HepG2 (cell line): ENCODE measurements at places on chromosomes 2 and 18.
A peak's percentile ranks its signal among the peaks of the same experiment; 100 is the strongest.

- DNase-seq: peak; percentile 29
Observed at GRCh38 chr18:53567929-53568574, 656.4 kb downstream of the MBD2 start.

- no peak for DNase-seq
Observed at GRCh38 chr2:56534321-56534720, 350.5 kb downstream of the CCDC85A start.

- no peak for DNase-seq
Observed at GRCh38 chr2:160175169-160176134, 24.6 kb downstream of the ITGB6 start.

DNA sequence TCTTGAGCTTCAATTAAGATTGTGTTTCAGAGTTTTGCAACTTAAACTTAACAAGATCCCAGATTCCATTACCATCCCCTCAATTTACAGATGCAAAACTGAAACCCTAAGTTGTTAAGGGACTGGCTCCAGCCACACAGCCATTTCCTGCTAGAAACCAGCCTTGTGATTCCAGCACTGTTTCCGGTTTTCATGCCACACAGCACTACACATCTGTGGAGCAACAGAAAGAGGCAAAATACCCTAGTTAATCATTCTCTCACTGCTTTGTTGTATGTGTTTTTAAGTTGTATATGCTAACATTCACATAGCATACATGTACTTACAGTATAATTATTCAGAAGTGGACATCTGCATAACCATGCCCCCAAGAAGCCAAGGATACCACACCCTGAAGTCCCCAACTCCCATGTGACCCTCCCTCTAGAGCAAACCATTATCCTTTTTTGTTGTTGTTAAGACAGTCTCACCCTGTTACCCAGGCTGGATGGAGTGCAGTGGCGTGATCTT lies 87.4 kb downstream of the MYO5B start:
- no peak for DNase-seq

DNA sequence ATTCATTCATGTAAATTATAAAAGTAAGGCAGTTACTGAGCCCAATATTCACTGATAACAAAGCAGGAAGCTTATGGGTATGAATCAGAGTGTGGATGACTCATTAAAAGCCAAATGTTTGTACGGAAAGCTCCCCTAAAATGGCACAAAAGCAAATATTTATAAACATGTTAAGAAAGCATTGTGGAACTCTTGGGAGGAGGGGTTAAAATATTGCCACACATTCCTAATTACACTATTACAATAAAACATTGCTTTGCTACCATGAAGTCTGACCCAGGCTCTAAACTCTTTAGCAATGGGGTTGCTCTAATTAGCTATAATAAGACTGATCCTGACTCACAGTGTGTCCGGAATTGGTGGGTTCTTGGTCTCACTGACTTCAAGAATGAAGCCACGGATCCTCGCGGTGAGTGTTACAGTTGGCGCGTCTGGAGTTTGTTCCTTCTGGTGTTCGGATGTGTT lies 110.9 kb downstream of the NAB1 start:
- peak; percentile 49 for DNase-seq

DNA sequence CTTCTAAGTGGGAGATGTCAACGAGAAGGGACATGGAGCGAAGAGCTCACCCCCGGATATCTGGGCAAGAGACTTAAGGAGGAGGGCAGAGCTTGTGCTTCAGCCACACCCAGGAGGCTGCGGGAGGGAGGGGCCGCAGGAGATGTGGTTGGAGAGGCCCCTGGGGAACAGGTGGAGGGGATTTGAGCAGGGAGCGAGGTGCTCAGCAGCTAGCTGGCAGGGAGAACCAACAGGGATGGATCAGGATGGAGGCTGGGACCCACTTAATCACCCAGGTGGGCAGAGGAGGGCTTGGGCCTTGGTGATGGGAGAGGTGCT lies 78.3 kb downstream of the MBP start:
- DNase-seq: no peak

GRCh38 chr18:31500051-31500688 lies 2.2 kb downstream of the DSG2 start:
- DNase-seq: no peak

- no peak for DNase-seq
Observed at GRCh38 chr2:151165105-151165684, 96.5 kb downstream of the RBM43 start.

GRCh38 chr2:11865805-11866204 lies 119.4 kb downstream of the LPIN1 start:
- DNase-seq: no peak

- DNase-seq: no peak
Observed at GRCh38 chr2:133097666-133098065, 427.7 kb upstream of the LYPD1 start.

- no peak for DNase-seq
Observed at GRCh38 chr2:189799531-189799930, 15.3 kb downstream of the PMS1 start.

GRCh38 chr2:77397763-77398162 lies 124.4 kb downstream of the LRRTM4 start:
- no peak for DNase-seq

DNA sequence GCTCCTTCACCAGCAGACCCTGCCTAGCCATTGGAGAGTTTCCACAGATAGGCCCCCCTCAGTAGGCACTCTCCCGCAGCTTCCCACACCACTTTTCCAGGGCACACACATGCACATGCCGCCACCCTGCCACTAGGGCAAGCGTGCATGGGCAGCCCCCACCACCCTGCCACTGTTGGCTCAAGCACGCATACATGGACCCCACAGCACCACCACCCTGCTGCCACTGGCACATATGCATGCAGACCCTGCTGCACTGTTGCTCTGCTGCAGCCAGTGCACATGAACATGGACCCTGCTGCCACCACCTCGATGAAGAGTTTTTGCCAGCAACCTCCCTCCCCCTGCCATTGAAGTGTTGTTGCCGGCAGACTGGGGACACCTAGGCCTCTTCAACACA lies 154.9 kb downstream of the FTCDNL1 start:
- no peak for DNase-seq

- no peak for DNase-seq
Observed at GRCh38 chr18:51425475-51425874, 228.0 kb upstream of the MEX3C start.

DNA sequence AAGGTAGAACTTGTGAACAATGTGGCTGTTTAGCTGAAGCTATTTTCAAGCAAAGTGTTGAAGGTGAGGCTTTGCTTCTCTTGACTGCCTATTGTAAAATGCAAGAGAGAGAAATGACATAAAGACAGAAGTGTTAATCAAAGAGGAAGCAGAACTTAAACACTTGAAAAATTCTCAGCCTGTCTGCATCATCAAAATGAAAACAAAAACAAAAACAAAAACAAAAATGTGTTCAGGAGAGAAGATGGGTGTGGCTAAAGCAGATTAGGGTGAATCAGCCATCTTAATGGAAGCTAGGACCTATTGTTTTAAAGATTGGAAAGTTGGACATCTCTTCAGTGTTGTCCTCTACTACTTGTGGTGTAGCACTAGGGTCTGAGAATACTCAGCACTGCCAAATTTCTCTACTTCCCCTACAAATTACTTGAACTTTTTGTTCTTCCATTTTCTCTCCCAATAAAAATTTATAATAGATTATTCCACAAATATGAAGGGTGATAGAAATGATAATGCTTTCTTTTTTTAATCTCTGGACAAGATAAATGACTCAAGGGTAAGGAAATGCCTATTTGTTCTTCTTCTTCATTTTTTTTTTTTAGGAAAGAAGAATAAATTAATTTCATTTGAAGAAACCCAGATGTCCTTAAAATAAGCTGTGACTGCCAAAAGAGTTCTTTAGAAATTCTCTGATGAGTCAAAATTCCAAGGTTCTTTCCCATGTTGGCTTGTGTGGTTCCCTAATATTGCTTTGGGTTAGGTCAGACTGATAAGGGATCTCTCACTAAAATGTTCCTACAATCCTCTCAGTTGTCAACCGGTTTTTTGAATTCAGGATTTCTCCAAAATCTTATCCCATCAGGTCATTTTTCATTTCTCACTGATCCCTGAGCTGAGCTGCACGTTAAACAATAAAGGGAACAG lies 571.2 kb upstream of the ZEB2 start:
- DNase-seq: no peak

- no peak for DNase-seq
Observed at GRCh38 chr2:75320898-75321598, 121.7 kb upstream of the TACR1 start.

DNA sequence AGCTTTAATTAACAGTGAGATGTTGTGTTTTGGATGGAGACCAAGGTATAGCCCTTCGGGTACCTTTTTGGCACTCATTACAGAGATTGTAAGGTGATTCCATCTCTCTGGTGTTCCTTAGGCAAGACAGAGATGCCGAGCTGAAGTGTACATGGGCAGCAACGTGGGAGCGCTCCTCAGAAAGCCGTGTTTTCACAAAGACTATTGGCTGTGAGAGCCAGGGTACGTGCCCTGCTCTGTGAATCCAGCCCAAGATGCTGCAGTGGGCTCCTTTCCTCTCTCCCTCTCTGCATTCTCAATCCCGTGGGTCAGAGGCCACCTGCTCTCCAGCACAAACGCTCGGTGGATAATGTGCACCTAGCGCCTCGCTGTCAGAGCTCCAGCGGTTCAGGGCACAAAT lies 203.0 kb upstream of the EPHA4 start:
- DNase-seq: no peak

DNA sequence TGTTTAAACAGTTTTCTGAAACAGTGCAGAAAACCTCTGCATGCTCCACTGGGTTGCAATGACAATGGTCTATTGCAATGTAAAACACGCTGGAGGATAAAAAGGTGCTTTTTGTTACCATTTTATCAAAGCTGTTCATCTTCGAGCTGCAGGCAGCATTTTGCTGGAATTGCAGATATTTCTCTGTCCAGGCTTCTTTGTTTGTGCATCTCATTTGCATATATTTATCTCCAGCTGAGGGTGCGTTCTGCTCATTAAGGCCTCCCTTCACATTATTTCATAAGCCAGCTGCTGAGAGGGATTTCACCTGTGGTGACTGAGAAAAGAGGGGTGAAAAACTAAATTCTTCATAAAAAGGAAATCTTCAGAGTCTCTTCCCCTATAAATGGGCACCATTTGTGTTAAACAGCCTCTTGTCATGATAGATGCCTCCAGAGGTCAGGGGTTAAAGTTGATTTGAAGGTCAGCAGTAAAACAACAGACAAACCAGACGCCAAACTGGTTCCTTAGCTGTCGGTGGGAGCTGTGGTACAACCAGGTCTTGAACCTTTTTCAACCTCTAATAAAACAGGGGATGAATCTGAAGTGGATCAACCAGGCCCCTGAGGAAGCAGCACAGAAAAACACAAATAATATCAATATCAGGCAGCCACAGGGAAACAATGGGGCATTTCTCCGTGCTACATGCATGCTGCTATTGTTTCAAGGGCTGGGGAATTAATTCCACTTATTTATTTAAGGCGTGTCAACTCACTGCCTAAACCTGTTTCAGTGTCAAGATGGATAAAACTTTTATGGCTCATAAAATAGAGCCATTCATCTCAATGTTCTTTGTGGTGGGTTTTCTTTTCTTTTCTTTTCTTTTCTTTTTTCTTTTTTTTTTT lies 265.1 kb downstream of the MEIS1 start:
- DNase-seq: no peak

DNA sequence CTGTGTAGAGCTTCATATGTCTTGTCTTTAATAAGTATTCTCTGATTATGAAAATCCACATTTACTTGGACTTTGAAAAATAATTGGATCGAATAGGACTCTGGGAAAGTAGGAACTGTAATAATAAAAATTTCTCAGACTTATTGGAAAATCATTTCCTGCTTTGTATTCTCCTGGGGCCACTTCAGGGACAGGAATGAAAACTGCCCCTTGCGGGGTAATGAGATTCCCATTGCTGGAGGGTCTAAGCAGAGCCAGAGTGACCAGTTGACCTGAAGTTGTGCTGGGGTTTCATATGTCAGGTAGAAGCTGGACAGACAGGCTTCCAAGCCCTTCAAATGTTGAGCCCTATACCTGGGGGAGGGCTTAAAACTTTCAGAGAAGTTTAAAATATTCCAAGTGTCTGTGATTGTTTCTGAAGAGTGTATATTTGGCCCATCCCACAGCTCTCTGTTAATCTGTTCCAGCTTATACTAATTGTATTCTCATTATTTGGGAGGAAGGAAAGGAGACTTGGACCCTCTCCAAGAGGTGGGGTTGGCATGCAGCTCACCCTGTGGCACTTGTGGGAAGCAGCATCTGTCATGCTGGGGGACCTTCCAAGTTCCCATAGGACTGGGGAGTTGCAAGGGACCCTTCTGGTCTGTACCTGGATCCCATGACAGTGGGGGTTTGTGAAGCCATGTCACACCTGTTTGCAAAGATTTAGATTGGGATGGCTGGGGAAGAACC lies 268.7 kb upstream of the ATP5MC3 start:
- DNase-seq: no peak

DNA sequence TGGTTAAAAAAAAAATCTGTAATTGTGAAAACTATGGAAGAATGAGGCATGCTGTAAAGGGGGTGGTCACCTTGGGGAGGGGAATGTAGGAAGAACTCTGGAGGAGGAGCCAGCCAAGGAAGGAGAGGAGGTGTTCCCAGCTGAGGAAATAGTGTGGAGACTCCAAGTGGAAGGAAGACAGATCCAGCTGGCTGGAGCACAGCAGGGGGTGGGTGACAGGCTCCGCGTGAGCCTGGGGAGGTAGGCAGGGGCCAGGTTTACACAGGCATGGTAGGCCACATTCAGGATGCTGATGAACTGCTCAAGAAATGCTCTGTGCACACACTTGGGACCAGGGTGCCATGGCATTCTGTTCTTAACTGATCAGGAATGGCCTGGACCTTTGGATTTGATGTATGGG lies 16.8 kb downstream of the AFF3 start:
- no peak for DNase-seq

DNA sequence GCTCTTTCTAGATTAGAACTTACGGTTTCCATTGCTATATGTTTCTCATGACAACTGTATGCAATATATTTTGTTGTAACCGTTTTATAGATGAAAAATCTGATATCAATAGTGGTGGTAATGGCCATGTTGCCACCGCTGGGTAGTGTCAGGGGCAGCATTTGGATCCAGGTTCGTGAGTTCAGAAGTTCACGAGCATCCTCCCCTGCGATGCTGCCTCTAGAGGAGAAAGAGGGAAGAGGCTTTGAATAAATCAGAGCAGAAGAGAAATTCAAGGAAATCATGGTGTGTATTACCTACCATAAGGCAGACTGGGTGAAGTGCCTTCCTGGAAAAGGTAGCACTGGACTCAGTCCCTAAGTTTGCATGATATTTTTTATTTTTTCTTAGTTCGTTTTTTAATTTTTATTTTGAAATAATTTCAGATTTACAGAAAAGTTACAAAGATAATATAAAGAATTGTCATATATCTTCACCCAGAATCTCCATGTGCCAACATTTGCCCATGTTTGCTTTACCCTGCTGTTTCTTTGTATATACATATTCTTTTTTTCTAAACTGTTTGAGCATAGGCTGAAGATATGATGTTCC lies 3.3 kb upstream of the ZBTB7C start:
- peak; percentile 56 for DNase-seq

GRCh38 chr2:237474931-237475703 lies 11.9 kb upstream of the MLPH start:
- DNase-seq: peak; percentile 56

- no peak for DNase-seq
Observed at GRCh38 chr18:78246050-78246449, 733.6 kb upstream of the SALL3 start.

- peak; percentile 33 for DNase-seq
Observed at GRCh38 chr2:238644095-238645081, 203.5 kb upstream of the TWIST2 start.
